Stomach (tissue), 19 donors: ENCODE measurements at places on chromosomes 4 and X. TPM values are rescaled to one million over a fixed set of nuclear protein-coding genes. Genes with fewer than 3 reads are reported as not detected.

Gene ZNF630
- polyA plus RNA-seq: 1.8 TPM

Gene UGT8
- 1.6 TPM for polyA plus RNA-seq

DNA sequence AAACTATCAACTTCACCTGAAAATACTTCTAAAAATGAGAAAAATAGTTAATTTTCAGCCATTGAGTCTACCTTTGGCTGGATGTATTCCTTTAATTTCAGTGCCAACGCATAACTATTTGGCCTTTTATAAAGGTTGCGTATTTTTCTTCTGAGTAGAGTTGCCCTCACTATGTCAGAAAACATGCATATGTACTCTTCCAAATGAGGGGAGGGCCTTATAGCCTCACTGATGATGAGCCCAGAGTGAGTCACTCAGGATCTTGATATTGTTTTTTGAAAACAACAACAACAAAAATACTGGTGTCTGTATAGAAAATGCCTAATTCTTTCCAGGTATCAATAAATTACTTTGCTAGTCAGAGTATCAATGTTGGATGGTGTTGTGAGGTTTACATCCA lies 349.3 kb downstream of the FBXO8 start:
- no peak for DNase-seq

- DNase-seq: no peak
Measured at GRCh38 chr4:110025056-110025455, 112.4 kb downstream of the EGF start.

GRCh38 chr4:113086172-113086695 lies 36.8 kb downstream of the ANK2 start:
- no peak for DNase-seq

GRCh38 chr4:159899596-159899995 lies 796.7 kb downstream of the RAPGEF2 start:
- no peak for DNase-seq

DNA sequence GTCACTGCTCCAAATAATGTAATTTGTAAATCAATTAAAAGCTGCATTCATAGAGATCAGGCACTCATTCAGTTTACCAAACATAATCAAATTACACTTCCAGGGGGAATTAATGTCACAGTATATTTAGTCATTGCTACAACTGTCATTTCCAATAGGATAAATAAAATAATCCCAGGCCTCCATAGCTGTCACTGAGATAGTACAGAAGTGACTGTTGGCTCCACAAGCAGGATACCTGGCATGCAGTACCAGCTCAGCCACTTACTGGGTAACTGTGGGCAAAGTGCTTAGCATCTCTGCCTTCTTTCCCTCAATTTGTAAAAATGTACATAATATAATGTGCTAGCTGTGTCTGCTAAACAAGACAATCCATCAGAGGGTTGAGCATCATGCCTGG lies 128.1 kb downstream of the CAMK2D start:
- no peak for DNase-seq

GRCh38 chr4:108867476-108867875 lies 104.6 kb upstream of the ETNPPL start:
- no peak for DNase-seq

Gene ANOS1
- polyA plus RNA-seq: 0.12 TPM

Gene PCSK1N
- 15.3 TPM for polyA plus RNA-seq

GRCh38 chrX:46587158-46587557 lies 13.6 kb downstream of the CHST7 start:
- no peak for DNase-seq

DNA sequence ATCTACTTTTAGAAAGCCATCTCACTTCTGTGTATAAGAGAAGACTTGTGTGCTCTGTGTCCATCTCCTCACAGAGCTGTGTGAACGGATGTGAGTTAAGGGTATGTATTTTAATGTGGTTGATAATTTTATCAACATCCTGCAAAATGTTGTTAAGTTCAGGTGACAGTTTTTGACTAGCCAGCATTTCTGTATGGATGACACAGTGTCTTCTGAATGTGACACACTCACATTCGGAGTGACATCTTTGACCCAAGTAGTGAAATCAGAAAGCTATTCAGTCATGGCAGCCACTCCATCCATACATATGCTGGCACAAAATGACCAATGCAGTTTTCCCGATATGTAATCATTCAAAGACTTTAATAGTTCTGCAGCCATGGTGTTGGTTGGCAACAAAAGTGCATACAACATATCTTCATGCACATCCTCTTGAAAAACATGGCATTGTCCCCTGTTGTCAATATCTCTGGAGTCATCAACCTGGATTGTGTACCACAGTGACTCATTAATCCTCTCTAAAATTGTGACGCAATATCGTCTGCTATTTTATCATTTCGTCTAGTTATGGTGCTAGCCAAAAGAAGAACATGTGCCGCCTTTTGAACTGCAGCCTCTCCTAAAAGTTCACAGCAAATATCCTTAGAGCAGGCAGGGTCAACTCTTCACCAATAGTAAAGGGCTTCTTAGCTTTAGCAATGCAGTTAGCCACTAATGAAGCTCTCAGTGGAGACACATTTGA lies 6.8 kb upstream of the FGF2 start:
- DNase-seq: no peak

DNA sequence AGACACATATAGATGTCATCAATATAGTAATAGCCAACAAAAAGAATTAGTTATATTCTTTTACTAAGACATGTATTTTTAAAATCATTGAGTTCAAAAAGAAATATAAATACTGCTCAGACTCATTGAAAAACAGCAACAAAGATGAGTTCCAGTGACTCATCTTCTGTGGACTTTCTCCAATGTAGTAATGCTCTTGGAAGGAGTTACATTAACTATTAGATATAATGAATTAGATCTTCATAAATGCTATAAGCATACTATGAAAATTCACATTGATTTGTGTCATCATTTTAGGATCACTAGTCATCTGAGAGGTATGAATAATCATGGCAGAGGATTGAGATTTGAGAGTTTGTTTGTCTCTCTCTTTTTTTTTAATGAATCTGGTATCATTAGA lies 547.8 kb upstream of the PCDH7 start:
- peak; percentile 12 for DNase-seq

- peak; percentile 77 for DNase-seq
Measured at GRCh38 chrX:111519215-111519614, 7.8 kb downstream of the SERTM2 start.

GRCh38 chr4:16676230-16676770 lies 222.1 kb downstream of the LDB2 start:
- DNase-seq: no peak

Gene TLR1
- 1.2 TPM for polyA plus RNA-seq

GRCh38 chr4:185232370-185232769 lies 23.0 kb downstream of the SNX25 start:
- no peak for DNase-seq

- DNase-seq: no peak
Measured at GRCh38 chrX:119497185-119497584, 28.9 kb downstream of the SLC25A5 start.

Gene EPGN
- 1.8 TPM for polyA plus RNA-seq

DNA sequence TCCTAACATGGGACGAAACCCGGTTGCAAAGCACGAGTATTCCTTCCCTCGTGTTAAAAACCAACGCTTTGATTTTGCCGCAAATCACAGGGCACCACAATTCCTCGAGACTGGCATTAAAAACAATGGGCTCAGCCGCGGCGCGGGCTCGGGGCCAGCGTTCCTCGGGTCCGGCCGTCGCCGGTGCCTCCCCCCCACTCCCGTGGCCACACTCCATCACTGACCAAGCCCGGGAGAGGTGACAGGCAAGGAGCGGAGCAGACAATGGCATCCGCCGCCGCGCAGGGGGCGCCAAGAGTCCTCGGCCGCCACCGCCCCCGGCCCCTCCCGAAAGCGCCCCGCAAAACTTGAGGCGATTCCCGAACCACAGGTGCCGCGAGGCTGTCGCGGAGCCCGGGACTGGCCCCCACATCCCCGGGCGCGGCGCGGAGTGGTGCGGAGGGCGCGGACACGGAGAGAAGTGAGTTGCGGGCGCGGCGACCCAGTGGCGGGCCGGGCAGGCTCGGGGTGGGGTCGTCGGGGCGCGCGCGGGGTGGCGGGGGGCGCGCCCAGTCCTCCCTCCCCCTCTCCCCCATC lies 445 bp downstream of the AP1S2 start:
- DNase-seq: peak; percentile 72

DNA sequence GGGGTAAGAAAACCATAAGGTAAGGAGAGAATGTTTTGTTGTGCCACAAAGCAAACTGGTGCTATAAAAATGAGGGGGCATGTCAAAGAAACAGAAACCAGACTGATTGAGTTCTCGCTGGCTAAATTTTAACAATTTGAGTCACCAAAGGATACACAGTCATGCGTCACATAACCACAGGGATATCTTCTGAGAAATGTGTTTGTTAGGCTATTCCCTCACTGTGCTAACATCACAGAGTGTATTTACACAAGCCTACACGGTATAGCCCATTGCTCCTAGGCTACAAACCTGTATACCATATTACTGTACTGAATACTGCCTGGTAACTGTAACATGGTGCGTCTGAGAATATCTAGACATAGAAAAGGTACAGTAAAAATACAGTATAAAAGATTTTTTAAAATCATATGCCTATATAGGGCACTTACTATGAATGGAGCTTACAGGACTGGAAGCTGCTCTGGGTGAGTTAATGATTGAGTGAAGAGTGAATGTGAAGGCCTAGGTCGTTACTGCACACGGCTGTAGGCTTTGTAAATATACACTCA lies 50.1 kb downstream of the FBXW7 start:
- DNase-seq: peak; percentile 89

- DNase-seq: no peak
Measured at GRCh38 chr4:53189011-53189410, 176.8 kb downstream of the SCFD2 start.

- no peak for DNase-seq
Measured at GRCh38 chr4:4633431-4633830, 91.6 kb upstream of the STX18 start.

DNA sequence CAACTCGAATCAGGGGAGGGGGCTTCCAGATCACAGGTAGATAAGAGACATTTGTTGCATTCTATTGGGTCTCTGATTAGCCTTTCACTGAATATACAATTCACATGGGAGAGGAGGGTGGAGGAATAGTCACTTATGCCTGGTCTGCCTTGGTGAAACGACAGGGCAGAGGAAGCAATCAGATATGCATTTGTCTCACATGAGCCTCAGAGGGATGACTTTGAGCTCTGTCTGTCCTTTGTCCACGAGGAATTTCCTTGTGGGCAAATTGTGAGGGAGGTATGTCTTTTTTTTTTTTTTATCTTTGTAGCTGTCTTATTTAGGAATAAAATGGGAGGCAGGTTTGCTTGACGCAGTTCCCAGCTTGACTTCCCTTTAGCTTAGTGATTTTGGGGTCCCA lies 28.5 kb upstream of the TMSB4X start:
- no peak for DNase-seq

GRCh38 chrX:140501321-140501720 lies 3.5 kb downstream of the SOX3 start:
- no peak for DNase-seq

DNA sequence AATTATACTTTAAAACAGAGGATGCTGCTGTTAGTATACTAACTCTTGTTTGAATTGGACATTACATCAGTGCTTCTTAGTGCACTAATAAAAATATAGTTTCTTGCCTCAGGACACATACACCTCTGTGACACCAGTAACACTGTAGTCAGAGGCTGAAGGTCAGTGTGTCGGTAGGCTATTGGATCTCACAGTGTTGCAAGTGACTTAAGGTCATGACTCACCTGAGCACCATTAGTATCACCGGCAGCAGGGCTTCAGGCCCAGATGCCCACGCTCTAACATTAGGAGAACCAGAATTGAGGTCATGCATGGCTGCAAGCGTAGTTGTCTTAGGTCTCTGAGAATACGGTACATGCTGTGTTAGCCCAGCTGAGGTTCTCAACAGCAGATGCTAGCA lies 15.2 kb downstream of the ETDC start:
- no peak for DNase-seq

Gene MAGEC2
- polyA plus RNA-seq: not detected

Gene CENPVL2
- not detected for polyA plus RNA-seq

- DNase-seq: no peak
Measured at GRCh38 chrX:150062292-150063137, 124.2 kb upstream of the EOLA2 start.

GRCh38 chrX:27336466-27337091 lies 126.6 kb downstream of the PPP4R3C start:
- DNase-seq: peak; percentile 47

GRCh38 chrX:7215842-7216241 lies 67.9 kb upstream of the PUDP start:
- DNase-seq: no peak

Gene CAPN6
- polyA plus RNA-seq: 1.1 TPM

DNA sequence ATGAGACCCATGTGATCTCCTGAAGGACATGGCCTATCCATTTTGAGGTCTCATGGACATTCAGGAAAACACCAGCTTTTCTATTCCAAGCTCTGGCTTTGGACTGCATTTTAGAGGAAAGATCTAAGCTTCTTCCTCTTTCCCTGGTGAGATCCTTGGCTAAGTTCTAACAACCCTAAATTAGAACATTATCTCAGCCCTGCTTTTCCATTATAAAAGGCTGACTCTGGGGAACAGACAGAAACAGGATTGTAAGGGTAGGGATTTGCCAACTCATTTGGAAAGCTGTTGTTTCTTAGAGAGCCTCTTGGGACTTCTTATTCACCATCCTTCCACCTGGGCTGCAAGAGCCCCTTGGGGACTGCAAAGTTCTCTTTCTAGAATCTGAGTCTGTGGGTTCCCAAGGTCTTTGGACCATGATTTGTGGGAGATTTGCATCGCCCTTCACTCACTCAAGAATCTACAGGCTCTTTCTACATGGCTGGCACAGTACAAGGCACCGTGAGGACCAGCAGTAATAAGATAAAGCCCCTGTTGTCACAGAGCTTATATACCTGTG lies 146.9 kb downstream of the FNIP2 start:
- no peak for DNase-seq

Gene HTN1
- polyA plus RNA-seq: not detected

- peak; percentile 55 for DNase-seq
Measured at GRCh38 chr4:15339737-15340136, 88.1 kb upstream of the C1QTNF7 start.

Gene RPS6KA3
- polyA plus RNA-seq: 7.2 TPM

Gene GPRIN3
- polyA plus RNA-seq: 1.1 TPM

Gene DCAF12L2
- polyA plus RNA-seq: 0.20 TPM

DNA sequence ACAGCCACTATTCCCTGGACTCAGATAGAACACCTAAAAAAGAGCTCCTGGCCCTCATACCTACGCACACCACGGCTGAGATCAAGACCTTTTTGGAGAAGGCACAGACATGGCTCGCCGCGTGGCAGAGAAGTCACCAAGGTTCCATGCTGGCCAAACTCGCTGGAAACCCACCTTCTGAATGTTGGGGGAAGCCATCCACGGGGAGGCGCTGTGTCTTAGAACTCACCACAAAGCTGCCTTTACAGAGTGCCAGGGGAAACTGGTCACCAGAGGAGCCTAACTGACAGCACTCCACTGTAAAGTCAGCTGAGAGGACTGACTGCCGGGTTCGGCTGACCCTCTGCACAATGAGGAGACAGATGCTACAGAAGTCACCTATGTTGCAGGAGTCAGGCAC lies 97.9 kb downstream of the NEUROG2 start:
- no peak for DNase-seq

Gene HS3ST1
- polyA plus RNA-seq: 4.1 TPM

Gene PDZD4
- 5.5 TPM for polyA plus RNA-seq

Gene GPRASP3
- polyA plus RNA-seq: 0.85 TPM
